ENCODE measurements at places on chromosomes 1 and 21.

GRCh38 chr1:235945775-235946570, 79.3 kb upstream of the LYST start:
- no peak for DNase-seq

DNA sequence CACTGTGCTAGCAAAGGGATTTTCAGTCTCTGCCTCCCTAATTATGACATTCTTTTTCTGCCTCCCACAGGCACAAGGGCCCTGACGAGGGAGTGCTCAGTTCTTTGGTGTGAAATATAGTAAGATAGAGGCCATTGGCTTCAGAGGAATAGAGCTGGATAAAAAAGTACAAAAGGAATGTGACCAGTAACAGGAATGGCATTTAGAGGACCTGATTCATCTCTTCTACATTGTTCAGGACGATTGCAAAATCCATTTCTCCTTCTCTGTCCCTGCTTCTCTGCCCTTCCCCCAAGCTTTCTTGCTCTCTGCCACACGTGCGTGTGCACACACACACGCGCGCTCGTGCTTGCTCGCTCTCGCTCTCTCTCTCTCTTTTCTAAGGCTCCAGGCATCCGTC, 668.2 kb downstream of the KIF26B start:
- no peak for DNase-seq

DNA sequence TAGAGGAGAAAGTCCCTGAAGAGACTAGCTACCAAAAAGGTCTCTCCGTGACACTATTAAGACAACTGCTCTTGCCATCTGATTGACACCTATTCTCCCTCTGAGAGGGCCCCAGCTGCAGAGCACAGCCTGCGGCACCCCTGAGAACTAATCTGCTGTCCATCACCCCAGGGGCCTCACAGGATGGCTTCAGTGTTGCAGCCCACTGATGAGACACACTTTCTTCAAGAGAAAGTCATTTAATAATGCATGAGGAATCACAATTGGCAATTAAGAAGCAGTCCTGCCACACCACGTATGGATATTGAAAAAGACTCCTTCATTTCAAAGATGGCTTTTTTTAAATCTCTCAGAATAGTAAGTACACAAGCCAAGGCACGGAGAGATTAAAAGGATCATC, 48.9 kb downstream of the CAPN8 start:
- no peak for DNase-seq

DNA sequence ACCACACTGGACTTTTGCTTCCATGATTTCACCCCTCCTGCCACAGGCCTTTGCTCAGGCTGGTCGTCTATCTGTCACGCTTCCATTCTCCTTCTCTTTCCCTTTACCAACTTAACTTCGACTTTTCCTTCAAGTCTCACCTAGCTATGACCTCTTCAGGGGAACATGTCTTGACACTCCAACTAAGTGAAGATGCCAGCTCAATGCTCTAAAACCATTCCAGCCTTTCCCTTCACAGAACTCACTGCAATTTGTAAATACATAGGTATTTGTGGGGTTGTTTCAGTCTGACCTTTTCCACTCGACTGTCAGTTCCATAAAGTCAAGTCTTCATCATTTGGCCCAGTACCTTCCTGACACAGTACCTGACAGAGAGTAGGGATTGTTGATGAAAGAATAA, 358.6 kb upstream of the CAMK1G start:
- no peak for DNase-seq

GRCh38 chr1:235095938-235096562, 32.6 kb downstream of the TOMM20 start:
- DNase-seq, result no peak

DNA sequence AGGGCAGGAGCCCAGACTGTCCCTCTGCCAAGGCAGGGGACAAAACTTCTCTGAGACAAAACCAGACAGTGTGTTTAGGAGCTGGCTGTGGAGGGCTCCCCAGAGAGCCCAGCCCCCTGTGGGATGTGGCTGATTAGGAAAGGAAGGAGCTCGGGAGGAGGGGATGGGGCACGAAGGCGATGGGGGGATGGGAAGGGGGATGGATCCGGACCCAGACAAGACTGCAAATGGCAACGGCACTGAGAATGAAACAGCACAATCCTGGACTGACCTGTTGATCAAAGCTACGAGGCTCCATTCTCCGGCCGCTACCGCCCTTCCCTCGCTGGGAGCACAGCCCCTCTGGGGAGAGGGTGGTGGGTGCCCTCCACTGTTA, 33.1 kb downstream of the FOXO6 start:
- DNase-seq, result no peak

DNA sequence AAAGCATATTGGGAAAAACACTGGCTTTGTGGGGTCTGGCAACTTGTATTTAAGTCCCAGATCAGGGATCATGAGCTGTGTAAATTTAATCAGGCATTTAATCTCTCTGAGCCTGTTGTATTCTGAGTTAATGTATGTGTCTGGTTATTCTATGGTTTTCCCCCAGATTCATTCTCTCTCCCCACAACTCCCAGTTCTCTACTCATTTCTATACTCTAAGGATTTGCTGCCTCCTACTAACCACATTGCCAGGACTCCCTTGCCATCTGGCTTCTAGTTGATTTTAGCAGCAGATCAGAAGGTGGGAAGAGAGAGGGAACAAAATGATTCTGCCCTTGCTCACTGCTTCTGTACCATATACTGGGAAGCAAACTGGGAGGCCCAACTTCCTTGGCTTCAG, 31.4 kb upstream of the S1PR1 start:
- no peak for DNase-seq

GRCh38 chr1:188906921-188907641, 1570.6 kb downstream of the BRINP3 start:
- no peak for DNase-seq

All from GM19239 (cell line).